Globus pallidus (tissue), 1 donor: ENCODE measurements at places on chromosomes 13 and 19.

- DNase-seq = no peak
Measured at GRCh38 chr13:90483906-90484305, 863.6 kb upstream of the MIR17HG start.

DNA sequence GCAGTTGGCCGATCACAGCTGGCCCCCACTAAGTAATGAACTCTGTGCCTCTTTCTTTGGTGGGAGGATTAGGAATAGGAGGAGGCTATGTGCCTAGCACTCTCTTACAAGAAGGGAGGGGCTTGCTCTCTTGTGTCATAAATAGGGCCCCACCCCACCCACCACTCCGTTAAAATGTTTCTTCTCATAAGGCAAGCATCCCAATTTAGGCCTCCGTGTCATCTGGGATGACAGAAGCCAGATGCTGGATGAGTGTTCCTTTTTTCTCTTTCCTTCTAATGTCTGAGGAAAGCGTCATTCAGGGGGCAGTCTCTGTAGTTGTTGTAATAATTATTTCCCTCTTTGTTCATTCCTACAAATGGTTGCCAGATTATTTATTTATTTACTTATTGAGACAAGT lies at the start of gene LIPE:
Gene LIPE, minus strand, starts transcription at position 76 of the 400 bp plus-strand sequence. CDS start 239 bp downstream, outside the sequence.
- no peak for DNase-seq

- DNase-seq = no peak
Measured at GRCh38 chr13:59088716-59089115, 1075.0 kb downstream of the DIAPH3 start.

- no peak for DNase-seq
Measured at GRCh38 chr13:33865945-33866344, 48.0 kb downstream of the RFC3 start.

DNA sequence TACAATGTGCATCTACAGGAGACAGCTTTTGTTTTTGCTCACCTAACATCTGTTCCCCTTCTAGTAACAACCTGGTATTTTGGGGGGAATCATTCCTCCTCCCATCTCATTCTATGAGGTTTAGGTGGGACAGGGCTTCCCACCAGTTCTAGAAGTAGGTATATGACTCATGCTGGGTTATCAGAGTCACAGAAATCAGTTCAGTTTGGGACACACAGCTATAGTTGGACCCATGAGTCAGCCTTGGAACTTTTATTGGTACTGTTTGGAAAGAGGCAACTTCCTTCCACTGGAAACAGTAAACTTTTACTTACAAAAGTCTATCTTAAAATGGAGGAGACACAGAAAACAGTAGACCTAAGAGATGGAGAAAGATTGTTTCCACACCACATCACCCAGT lies 185.5 kb downstream of the DNAJC3 start:
- DNase-seq = no peak

DNA sequence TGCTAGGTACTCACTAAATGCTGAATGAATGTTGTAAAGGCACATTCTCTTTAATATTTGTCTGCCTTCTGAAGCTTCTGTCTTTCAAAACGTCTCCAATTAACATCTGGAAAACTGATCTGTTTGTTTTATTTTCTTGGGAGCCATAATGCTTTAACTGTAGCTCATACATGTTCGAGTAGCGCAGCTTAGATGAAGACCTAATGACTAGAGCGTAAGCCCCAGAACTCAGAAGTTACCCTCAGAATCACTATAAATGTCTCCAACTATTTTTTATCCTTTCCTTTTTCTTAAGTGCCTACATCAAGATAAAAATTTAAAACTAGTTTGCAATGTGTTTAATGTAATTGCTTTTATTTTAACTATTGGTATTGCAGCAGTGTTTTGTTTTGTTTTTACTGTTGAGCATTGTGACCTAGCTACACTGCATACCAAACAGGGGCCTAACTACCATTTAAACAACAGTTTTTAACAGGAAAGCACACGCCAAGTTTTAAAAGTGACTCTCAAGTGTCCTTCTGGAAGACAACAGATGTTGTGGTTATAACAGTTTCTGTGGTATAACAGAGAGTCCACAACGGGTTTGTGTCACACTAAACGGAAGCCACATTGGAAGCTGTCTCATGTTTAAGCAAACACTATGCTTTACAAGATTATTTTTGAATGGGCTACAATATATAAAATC lies 42.0 kb downstream of the MRPL57 start:
- no peak for DNase-seq

DNA sequence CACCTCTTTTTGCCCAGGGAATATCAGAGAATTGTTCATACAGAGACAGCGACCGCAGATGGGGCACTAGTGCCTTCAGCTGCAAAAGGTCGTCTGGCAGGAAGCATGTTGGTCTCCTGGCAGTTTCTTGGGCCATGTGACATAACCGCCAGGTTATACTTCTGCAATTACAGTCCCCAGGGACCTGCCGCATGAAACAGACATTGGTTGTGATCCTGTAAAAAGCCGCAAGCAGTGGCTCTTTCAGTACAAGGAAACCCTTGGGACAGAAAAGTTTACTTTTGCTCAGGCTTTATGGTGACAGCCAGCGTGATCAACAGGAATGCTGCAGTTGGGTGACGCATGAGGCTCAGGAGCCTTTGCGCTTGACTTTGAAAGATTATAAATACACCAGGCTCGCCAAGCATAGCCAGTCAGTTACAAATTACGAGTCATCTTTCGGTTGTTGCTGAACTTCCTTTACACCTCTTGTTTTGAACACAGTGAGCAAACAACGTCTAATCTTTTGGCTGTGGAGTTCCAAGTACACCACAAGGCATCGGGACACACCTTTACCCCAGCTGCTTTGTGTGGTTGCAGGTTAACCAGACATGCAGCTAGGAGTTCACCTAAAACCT lies 50.5 kb upstream of the UBE2L5 start:
- no peak for DNase-seq

DNA sequence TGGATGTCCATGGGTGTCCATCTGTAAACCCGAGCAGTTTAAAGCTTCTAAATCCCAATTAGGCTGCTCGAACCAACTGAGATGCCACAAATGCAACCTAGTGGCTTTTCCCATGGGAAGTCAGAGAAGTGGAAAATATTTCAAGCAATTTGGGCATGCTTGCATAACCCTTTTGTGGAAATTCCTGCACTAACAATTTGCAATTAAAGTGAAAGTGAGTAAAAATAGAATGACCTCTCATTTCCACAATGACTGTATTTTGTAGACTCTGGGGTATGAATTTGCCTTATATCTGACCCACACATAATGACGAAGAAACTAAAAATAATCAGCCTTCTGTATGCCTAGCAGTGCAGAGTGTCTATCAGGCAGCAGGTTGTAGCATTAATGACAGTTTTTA lies 91.8 kb upstream of the TSC22D1 start:
- DNase-seq = no peak

GRCh38 chr13:100235311-100235901 lies 146.5 kb downstream of the PCCA start:
- DNase-seq = peak; percentile 26

GRCh38 chr19:45154064-45154827 lies 6.5 kb downstream of the NKPD1 start:
- no peak for DNase-seq

DNA sequence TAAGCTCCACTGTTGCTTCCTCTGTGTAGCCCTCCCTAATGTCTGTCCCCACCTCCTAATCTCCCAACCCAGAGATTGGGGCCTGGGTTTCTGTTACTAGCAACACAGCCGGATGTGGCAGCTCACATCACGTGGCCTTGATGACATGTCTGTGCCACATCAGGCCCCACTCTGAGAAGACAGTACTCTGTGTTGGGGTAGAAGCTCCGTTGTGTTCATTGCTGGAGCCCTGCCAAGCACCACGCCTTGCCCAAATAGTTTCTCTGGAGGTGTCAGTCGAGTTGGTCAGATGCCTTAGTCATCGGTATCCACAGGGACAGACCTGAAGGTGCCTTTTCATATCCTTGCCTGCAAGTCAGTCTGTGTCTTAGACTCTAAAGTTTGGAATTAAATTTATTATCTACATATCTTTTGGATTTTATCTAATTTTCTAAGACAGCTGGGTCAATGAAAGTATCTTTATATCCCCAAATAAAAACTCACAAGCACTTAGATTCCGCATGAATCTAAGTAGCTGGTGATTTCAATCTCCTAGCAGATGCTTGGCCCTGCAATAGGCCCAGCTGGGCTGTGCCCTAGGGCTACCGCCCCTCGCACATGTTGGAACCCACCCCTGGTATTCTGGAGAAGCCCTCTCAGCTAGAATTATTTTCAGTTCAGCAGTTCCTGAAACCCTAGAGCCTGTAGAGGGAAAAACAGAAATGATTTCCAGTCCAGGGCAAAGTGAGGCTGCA lies 204.0 kb upstream of the TSHZ3 start:
- DNase-seq = no peak
